ENCODE measurements at places on chromosomes 1 and 21.

DNA sequence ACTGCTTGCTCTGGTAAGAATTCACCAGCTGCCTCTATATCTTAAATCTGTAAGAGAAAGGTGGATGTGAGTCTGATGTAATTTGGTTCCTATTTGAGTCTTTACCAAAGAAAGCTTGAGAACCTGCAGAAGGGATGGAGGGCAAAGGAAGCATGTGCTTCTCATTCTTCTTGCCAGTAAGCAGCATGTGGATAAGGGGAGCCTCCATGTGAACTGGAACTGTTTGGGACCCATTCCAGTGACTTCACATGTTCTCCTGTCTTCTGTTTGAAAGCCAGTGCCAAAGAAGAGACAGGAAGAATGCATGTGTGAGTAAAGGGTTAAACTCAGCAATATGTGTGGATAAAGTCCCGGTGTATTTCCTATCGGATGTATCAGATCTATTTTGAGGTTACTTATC lies 119.6 kb upstream of the ADGRL2 start:
- DNase-seq, result no peak

DNA sequence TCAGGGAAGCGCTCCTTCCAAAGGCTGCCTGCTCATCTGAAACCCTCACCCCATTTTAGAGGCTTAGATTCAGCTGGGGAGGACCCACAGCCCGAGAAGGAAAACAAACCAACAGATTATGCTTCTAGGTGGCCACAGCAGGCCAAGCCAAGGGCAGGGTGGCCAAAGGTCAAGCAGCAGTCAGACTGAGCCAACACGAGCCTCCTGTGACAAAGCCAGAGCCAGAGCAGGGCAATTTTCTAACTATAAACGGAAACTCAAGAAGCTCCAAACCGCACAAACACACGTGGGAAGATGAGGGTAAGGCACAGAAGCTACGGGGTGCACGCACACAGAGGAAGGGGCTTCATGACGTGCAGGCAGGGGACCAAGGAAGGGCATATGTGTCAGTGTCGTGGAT lies 64.1 kb downstream of the PLEKHA6 start:
- no peak for DNase-seq

DNA sequence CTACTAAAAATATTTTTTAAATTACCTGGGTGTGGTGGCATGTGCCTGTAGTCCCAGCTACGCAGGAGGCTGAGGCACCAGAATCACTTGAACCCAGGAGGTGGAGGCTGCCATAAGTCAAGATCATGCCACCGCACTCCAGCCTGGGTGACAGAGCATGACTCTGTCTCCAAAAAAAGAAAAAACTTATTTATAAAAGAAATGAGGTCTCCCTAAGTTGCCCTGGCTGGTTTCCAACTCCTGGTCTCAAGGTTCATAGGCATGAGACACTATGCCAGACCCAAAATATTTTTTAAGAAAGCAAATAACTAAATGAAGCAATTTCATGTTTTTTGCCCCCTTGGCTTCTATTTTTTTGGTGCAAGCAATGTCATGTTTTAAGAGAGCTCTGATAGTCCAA lies 32.9 kb downstream of the EIF4G3 start:
- DNase-seq, result no peak

DNA sequence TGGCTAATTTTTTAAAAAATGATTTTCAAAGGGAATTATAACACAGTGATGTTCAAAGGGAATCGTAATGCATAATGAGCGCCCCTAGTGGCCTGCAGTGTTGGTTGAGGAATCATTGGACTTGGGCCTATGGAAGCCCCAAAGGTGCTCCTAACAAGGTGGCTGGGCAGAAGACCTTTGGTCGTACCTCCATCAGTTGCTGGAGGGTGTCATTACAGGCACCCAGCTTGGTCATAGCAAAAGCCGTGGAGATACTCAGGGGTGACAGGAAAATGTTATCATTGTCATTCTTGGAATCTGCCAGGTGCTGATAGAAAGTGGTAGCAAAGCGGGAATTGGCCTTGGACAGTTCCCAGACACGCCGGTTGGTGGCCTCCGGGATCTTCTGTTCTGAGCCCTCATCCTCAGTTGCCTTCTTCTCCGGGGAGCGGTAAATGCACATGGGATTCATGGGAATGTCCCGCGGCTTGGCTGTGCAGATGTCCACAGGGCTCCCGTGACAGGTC lies 2.7 kb downstream of the SERPINC1 start:
- DNase-seq, result no peak

Data from DMS153 (cell line).